Activated T-helper 2 cell treated with anti-CD3 and anti-CD28 coated beads, Interferon-gamma antibody, Interleukin-2, Interleukin-4, amounts not matched to agents 10 μg/mL and 5 μg/mL and 100 μg/mL, durations not matched to agents 14 hours and 24 hours and 36 hours (primary cell): ENCODE measurements at places on chromosomes 3 and 15. TPM values are rescaled to one million over a fixed set of nuclear protein-coding genes. Genes with fewer than 3 reads are reported as not detected.

DNA sequence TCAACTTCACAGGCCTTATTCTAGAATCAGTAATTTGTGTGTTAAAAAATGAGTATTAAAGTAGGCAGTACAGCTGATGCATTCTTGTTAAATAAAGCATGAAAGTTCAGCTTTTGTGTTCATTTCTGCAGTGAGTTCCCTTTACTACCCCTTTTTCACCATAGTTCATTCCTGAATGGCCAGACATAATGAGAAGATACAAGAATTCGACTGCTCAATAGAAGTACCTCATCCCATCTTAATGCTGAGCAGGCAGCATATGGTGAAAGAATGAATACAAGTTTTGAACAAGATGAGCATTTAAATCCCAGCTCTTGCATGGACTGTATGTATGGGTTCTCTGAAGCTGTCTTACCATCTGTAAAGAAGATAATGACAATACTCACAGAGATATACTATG lies 647.6 kb upstream of the TGFBR2 start:
- H3K27me3 ChIP-seq = peaks cover 2% of the 10 kb centered on the region
- no peaks in the 10 kb centered on the region for H3K4me1 ChIP-seq
- DNase-seq = no peak
- H3K4me3 ChIP-seq = no peak overlapping the region
- H3K36me3 ChIP-seq = no peaks in the 10 kb centered on the region

Gene SUCNR1
- total RNA-seq = not detected in 2 replicates

DNA sequence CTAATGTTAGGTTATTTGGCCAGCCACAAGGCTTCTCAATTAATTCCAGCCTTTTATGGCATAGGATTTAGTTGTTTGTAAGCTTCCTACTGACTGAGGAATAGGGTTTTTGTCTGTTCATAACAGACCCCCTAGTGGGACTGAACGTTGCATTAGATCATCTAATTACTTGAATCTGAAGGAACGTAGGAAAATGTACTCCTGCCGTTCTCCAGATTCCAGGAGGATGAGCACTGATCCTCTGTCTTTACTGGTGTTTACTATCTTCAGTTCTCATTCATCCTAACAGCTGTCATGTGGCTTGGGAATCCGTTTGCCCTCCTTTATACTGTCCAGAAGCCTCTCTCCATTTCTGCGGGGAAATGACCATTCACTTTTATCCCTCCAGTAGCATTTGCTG lies 52.7 kb downstream of the RAD54L2 start:
- H3K27ac ChIP-seq = no peak overlapping the region
- no peak for DNase-seq
- H3K4me1 ChIP-seq = peaks cover 4% of the 10 kb centered on the region

GRCh38 chr3:141642215-141642614 lies 95.9 kb upstream of the RNF7 start:
- no peaks in the 10 kb centered on the region for H3K4me1 ChIP-seq
- H3K27ac ChIP-seq = no peak overlapping the region
- H3K4me3 ChIP-seq = no peak overlapping the region
- peaks cover 2% of the 10 kb centered on the region for H3K27me3 ChIP-seq

Gene SLC9C1
- 0.37 TPM in 1 of 2 replicates, not detected in the other for total RNA-seq

Gene KIF9
- total RNA-seq = 3.5 and 4.4 TPM in 2 replicates

GRCh38 chr3:4906107-4906621 lies 73.1 kb upstream of the BHLHE40 start:
- H3K36me3 ChIP-seq = peaks cover 14% of the 10 kb centered on the region

DNA sequence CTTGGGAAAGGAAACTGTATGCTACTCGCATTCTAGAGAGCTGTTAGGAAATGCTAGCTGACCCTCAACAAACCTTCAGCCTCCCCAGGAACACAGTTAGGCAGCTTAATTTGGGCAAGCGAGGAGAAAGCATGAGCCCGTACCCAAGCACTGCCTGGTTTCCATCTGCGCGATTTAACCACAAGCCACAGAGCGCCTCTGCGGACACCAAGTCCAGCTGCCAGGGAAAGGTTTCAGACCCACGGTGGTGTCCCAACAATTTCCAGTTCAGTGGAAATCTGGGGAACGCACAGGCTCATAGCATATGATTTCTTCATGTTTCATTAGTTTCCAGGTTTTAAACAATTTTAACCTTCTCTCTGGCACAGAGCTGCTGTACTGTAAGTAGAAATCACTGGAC lies 617.6 kb downstream of the FHIT start:
- no peaks in the 10 kb centered on the region for H3K4me1 ChIP-seq
- no peak overlapping the region for H3K27ac ChIP-seq
- H3K27me3 ChIP-seq = peaks cover 8% of the 10 kb centered on the region
- DNase-seq = no peak
- no peak overlapping the region for H3K4me3 ChIP-seq
- no peaks in the 10 kb centered on the region for H3K36me3 ChIP-seq
